ENCODE measurements at places on chromosomes 13 and 19.

GRCh38 chr13:51769455-51770127 lies 34.4 kb downstream of the DHRS12 start:
- DNase-seq: no peak

GRCh38 chr13:26054896-26055295 lies 3.1 kb upstream of the SHISA2 start:
- no peak for DNase-seq

- no peak for DNase-seq
These were observed 2.9 kb upstream of the PPP6R1 start for GRCh38 chr19:55261671-55262126.

DNA sequence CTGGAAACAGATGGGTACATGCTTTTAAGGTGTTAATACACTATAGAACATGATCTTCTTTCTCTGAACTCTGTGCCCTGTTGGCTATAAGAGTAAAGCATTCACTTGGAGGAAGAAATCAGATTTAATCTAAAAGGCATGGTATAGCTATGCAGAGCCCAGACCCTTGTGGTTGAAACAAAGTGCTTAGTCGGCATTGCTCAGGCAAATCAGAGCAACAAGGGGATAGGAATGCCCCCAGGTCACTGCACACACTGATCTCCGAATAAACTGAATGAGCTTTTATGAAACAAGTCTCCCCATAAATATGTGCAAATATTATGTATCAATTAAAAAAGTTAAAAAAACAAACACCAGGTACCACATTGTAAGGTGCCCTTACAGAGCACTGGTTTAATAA lies 52.0 kb upstream of the RGCC start:
- no peak for DNase-seq
